NCI-H187 (cell line): ENCODE measurements at places on chromosomes 2 and 18.
A peak's percentile ranks its signal among the peaks of the same experiment; 100 is the strongest.

- no peak for DNase-seq
Observed at GRCh38 chr2:233049194-233049761, 10.9 kb upstream of the INPP5D start.

DNA sequence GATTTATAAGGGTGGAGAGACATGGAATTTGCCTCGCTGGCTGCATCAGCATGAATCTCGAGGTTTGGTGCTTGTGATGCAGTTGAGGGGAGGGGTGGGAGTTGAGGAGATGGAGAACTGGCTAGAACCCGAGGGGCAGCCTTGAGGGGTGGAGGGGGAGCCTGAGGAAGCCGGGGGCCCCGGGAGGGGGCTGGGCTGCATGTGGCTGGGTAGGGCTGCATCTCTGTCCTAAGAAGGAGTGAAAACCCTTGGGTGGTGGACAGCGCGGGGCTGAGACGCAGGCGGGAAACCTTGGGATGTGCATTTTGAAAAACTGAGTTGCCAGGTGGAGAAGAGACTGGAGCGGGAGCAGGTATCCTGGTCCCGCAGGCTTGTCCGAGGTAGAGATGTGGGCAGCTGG lies 64.2 kb downstream of the SNTG2 start:
- DNase-seq: no peak

GRCh38 chr2:181948227-181948626 lies 37.4 kb upstream of the PPP1R1C start:
- no peak for DNase-seq

GRCh38 chr2:153235516-153235915 lies 243.0 kb downstream of the RPRM start:
- DNase-seq: no peak

DNA sequence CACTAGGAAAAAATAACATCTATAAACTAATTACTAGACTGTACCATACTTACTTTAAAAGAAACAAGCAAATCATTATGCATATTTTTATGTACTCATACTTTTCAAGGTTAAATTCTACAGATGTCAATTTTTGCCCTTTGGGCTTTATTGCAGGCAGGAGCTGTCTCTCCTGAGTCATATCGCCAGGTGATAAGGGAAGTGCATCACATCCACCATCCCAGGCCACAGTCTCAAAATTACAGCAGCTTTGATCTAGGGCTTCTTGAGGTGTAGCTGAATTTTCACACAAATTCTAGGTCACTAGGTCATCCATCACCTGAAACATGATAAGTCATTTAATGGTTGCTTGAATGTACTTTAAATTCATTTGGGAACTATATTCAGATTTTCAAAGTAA lies 38.4 kb upstream of the FRZB start:
- no peak for DNase-seq

- no peak for DNase-seq
Observed at GRCh38 chr18:70197026-70197425, 8.5 kb downstream of the RTTN start.

- no peak for DNase-seq
Observed at GRCh38 chr2:97911206-97911921, 84.4 kb downstream of the TMEM131 start.

DNA sequence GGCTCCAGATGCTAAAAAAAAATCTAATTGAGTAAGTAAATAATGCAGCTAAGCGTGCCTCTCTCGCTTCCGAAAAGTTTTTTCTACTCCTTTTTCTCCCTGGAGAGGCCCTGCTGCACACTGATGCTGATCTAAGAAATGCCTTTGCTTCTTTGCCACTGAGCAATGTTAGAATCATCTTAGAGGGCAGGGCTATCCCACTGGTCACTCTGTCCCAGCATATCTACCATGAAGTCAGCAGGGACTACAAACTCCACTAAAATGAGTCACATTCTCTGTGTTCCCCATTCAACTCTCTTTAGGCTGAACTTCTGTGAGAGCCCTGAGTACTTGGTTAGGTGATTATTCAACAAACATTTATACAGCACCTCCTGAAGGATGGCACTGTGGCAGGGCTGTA lies 127.6 kb upstream of the LYPD1 start:
- DNase-seq: no peak

DNA sequence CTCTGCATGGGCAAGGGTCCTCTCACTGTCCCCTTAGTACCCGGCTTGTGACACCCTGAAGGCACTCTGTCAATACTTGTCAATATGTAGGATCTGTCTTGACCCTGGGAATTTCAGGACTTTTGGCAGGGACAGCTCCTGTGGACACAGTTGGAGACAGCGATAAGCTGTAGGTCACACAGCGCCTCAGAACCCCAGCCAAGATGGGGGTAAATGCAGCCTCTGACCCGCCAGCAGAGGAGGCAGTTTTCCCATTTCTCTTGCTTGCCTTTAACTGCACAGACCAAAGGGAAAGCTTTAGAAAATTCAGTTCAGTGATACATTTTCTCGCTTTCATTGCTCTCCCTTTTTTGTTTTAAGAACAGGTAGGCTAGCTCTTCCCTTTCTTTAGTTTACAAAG lies 54.8 kb upstream of the KLHL29 start:
- no peak for DNase-seq

DNA sequence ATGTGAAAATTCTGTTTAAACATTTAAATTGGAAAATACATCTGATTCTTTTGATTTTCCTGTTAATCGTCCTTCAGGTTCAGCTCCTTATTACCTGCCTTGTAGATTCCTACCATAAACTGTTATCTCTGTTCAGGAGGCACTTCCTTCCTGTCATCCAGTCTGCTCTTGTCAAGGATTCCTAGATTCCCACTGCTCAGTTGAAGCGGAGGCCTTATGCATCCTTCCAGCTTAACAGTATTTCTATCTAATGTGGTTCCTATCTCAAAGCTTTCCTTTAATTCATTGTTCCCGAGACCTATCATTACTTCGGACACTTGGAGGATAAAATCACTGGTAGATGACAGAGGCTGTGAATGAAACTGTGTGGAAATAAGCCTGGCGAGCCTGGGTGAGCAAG lies 12.0 kb downstream of the SPAG16 start:
- DNase-seq: no peak

DNA sequence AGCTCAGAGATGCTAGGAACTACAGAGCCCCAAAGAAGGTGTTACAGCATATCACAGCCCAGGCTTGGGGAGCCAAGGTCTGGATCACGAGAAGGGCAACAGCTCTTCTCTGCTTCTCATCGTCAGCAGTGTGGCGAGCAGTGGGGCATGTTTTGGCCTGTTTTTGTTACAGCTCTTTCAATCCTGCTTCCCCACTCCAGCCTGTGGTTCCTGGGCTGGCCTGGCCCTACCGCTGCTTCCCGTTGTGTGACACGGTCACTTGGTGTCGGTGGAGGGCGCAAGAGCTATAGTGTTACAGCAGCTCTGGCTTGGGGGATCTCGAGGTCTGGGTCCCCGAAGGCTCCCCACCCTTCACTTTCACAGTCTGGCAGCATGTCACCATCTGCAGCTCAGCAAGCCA lies 870.2 kb downstream of the CBLN2 start:
- DNase-seq: no peak

- DNase-seq: no peak
Observed at GRCh38 chr2:41020358-41020757, 568.5 kb upstream of the SLC8A1 start.

- peak; percentile 56 for DNase-seq
Observed at GRCh38 chr2:109613922-109614714, at the start of the genes SEPTIN10 and SOWAHC. Gene SEPTIN10 (minus strand): TSS chr2:109613966. CDS start chr2:109613827, 139 bp downstream. Gene SOWAHC (plus strand): TSS chr2:109614364. CDS start chr2:109614490, 126 bp downstream.

- peak; percentile 45 for DNase-seq
Observed at GRCh38 chr2:112161431-112162145, 23.4 kb downstream of the FBLN7 start.

- DNase-seq: no peak
Observed at GRCh38 chr2:85303780-85304531, 23.8 kb downstream of the TGOLN2 start.

- DNase-seq: no peak
Observed at GRCh38 chr18:67599277-67599676, 82.8 kb upstream of the DSEL start.

- no peak for DNase-seq
Observed at GRCh38 chr2:139078376-139078775, 298.2 kb upstream of the NXPH2 start.

- no peak for DNase-seq
Observed at GRCh38 chr2:11006191-11006590, 94.5 kb downstream of the KCNF1 start.

- no peak for DNase-seq
Observed at GRCh38 chr2:136527560-136527959, 237.8 kb upstream of the THSD7B start.

DNA sequence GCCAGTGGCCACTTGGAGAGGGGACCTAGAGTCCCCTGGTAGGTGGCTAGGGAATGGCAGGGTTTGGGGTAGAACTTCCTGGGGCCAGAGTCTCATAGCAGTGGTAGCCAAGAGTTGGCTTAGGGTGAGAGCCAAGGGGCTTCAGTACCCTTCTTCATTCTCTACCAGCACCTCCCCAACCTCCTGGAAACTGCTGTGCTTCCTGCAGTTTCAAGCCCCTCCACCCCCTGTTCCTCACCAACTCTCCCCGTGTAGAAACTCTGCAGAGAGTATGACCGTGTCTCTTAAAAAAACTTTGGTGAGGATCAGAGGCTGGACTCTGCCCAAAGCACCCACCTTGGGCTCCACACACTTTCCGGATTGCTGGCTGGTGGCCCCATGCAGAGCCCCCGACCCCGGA lies 159.6 kb downstream of the MSH2 start:
- no peak for DNase-seq

- no peak for DNase-seq
Observed at GRCh38 chr2:200637901-200638300, 52.1 kb downstream of the AOX1 start.

GRCh38 chr2:154713675-154714074 lies 15.2 kb downstream of the KCNJ3 start:
- no peak for DNase-seq

DNA sequence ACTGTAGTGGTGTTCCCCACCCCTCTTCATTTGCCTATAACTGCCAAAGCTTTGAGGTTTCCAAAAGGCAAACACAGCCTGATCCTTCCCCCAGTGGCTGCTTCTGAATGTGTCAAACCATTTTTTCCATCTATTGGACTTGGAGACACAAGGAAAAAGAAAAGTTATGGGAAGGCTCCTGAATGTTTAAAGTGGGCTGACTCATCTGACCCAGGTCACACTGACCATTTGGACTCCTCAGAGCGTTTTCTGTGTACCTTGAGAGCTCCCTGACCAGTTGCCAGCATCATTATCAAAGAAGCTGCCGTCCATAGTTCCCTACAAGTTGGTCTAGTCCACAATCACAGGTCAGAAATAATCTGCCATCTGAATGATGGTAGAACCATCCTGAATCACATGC lies 123.4 kb upstream of the COL3A1 start:
- no peak for DNase-seq

DNA sequence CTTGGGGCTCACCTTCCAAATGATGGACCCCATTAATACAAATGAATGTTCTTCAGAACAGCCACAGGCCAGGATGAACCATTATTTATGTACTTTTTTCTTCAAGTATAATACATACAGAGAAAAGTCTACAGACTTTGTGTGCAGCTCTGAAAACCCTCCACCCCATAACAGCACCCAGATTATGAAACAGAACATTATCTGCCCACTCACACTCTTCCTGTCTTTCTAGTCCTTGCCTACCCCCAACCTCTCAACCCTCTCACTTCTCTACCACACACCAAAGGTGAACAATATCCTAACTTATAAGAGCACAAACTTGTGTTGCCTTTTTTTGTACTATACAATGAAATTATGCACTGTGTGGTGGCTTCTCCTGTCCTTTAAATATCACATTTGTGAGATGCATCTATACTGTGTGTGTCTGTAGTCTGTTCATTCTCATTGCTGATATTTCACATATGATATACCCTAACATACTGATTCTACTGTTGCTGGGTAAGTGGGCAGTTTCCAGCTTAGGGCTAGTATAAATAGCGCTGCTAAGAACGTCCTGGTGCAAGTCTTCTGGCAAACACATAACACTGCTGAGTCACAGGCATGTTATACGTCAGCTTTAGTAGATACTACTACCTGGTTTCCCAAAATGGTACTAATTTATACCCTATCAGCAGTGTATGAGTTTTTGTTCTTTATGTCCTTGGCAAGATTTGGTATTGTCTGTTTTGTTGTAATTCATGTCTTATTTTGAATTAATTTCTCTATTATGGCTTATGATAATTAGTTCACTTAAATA lies 1.0 kb upstream of the NPHP1 start:
- DNase-seq: no peak

DNA sequence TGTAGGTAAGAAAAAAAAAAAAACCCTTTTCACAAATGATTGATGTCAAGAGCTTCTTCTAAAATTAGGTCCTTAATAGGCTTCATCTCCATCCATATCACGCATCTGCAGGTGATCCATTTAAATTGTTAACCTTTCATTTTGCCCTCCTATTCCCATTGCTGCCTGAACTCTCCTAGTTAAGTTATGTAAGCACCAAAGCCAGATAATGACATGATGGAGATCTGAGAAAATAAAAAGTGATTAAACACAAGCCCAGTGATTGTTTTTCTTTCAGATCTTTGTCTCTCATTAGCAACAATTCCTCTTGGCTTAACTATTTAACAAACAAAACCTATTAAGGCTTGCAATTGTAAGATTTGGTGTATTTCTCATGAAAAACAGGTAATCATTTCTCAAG lies 20.0 kb downstream of the LANCL1 start:
- no peak for DNase-seq

DNA sequence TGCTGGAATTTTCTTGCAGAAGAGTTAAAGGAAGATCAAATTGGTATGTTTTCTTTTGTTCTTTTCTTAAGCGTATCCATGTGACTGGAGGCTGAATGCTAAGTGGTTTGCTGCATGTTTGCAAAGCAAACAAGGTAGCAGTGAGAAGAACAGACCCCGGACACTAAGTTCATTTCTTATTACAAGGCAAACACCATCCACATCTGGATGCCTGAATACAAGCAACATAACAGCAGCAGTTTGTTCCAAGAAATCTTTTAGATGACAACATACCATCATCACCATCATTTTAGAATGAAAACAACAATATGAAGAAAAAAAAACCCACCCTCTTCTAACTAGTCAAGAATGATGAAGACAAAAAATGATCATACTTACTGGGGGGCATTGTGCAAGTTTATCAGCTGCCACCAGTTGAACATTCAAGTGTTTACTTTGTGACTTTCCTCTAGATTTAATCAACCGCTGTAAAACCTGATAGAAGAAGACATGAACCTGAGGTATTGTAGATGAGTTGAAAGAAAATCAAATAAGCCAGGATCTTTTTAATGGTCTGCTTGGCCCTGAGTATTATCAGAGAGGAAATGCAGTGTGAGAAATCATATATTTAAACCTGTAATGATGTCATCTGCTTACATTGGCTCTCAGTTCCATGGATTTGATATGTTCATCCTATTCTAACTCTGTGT lies 25.0 kb upstream of the ARL5A start:
- no peak for DNase-seq

GRCh38 chr2:44230378-44230777 lies 44.9 kb upstream of the SLC3A1 start:
- no peak for DNase-seq

GRCh38 chr2:218229239-218229638 lies 12.2 kb downstream of the ARPC2 start:
- no peak for DNase-seq
